ENCODE measurements at places on chromosomes 6 and 20. TPM values are rescaled to one million over a fixed set of nuclear protein-coding genes. Genes with fewer than 3 reads are reported as not detected.

Gene SAMD5
- 1.1 TPM for total RNA-seq

Gene GSTA3
- total RNA-seq: not detected

Gene BHLHE23
- total RNA-seq: not detected

Gene RAB32
- 34.3 TPM for total RNA-seq

Gene CEP250
- total RNA-seq: 30.0 TPM

Gene CFAP206
- 0.56 TPM for total RNA-seq

Gene TPMT
- total RNA-seq: 5.9 TPM

Gene FOXQ1
- 2.5 TPM for total RNA-seq

Gene RFX6
- total RNA-seq: not detected

Gene PI3
- 2.3 TPM for total RNA-seq
